ENCODE measurements at places on chromosomes 12 and 14. TPM values are rescaled to one million over a fixed set of nuclear protein-coding genes. Genes with fewer than 3 reads are reported as not detected.

NDUFA9 gene
- total RNA-seq = 81.4 TPM

KIF5A gene
- total RNA-seq = 4.5 TPM

SLC15A4 gene
- 17.4 TPM for total RNA-seq

GYS2 gene
- total RNA-seq = not detected

DIO3 gene
- total RNA-seq = 0.83 TPM

DNA sequence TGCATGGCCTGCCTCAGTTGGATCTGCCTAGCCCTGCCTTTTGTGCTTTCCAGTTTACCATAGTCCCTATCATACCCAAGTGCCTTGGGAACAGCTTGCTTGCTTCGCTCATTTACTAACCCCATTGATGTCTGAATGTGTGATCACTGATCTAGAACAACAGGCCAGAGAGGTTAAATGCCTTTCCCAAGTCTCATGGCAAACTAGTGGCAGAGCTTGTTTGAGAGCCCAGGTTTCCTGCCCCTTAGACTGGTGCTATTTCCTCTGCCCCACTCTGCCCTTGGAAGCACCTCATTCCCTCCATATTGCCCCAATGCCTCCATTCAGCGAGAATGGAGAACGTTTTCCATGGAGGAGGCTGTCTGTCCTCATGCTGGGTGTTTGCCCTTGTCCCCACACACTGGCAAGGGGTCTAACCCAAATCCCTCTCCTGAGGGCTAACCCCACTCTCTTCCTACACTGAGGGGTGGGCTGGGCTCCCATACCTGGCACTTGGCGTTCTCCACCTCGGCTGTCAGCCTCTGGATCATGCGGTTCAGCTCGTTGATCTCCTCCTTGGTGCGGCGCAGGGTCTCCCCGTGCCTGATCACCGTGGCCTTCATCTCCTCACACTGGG is 19.8 kb downstream of the KRT7 start:
- H3K36me3 ChIP-seq = no peaks in the 10 kb centered on the region
- H3K27me3 ChIP-seq = no peaks in the 10 kb centered on the region
- H3K4me1 ChIP-seq = peaks cover 11% of the 10 kb centered on the region
- no peak for DNase-seq
- no peak overlapping the region for H3K4me3 ChIP-seq

DNA sequence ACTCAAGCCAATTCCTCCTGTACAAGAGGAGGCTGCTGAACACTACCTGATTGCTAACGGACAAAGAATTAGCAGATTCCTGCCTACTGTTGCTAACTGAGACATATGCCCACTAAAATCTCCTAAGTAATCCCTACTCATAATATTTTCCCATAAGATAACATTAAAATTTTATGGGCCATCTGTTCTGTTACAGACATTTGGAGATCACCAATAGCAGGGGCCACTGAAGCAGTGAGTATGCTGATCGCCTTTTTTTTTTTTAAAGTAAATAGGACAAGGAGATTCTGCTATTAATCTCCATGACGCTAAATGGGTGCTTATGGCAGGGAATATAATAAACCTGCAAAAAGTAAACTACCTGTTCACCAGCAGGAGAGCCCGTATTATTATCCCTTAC is 292.9 kb downstream of the MED13L start:
- peaks cover 36% of the 10 kb centered on the region for H3K36me3 ChIP-seq
- DNase-seq = no peak

- H3K27me3 ChIP-seq = no peaks in the 10 kb centered on the region
- no peaks in the 10 kb centered on the region for H3K4me1 ChIP-seq
- H3K4me3 ChIP-seq = no peak overlapping the region
- DNase-seq = no peak
These were observed 122.8 kb upstream of the PDE3A start for GRCh38 chr12:20245491-20245890.

GRCh38 chr14:34227834-34228649 is 234.0 kb downstream of the SPTSSA start:
- peak; percentile 68 for DNase-seq
- H3K36me3 ChIP-seq = no peaks in the 10 kb centered on the region
- H3K27me3 ChIP-seq = no peaks in the 10 kb centered on the region
- no peak overlapping the region for H3K4me3 ChIP-seq
- H3K4me1 ChIP-seq = no peaks in the 10 kb centered on the region

- no peak overlapping the region for H3K27ac ChIP-seq
- no peak overlapping the region for H3K4me3 ChIP-seq
- H3K27me3 ChIP-seq = no peaks in the 10 kb centered on the region
- no peaks in the 10 kb centered on the region for H3K4me1 ChIP-seq
- no peaks in the 10 kb centered on the region for H3K36me3 ChIP-seq
These were observed 608.6 kb downstream of the DIO2 start for GRCh38 chr14:79602742-79603141.

- no peaks in the 10 kb centered on the region for H3K27me3 ChIP-seq
- no peak overlapping the region for H3K27ac ChIP-seq
- H3K4me1 ChIP-seq = no peaks in the 10 kb centered on the region
- no peak overlapping the region for H3K4me3 ChIP-seq
- no peaks in the 10 kb centered on the region for H3K36me3 ChIP-seq
- no peak for DNase-seq
These were observed 148.4 kb upstream of the FKBP4 start for GRCh38 chr12:2646341-2646740.

GRCh38 chr14:32211068-32211404 is 8.0 kb upstream of the RNU6-8 start:
- no peaks in the 10 kb centered on the region for H3K27me3 ChIP-seq
- DNase-seq = no peak
- H3K4me1 ChIP-seq = no peaks in the 10 kb centered on the region
- no peak overlapping the region for H3K27ac ChIP-seq
- H3K4me3 ChIP-seq = no peak overlapping the region
- H3K36me3 ChIP-seq = no peaks in the 10 kb centered on the region

GRCh38 chr14:95314609-95315008 is 5.1 kb downstream of the CLMN start:
- peaks cover 12% of the 10 kb centered on the region for H3K4me1 ChIP-seq
- no peak overlapping the region for H3K27ac ChIP-seq
- H3K27me3 ChIP-seq = no peaks in the 10 kb centered on the region
- no peak overlapping the region for H3K4me3 ChIP-seq
- peak; percentile 43 for DNase-seq

DNA sequence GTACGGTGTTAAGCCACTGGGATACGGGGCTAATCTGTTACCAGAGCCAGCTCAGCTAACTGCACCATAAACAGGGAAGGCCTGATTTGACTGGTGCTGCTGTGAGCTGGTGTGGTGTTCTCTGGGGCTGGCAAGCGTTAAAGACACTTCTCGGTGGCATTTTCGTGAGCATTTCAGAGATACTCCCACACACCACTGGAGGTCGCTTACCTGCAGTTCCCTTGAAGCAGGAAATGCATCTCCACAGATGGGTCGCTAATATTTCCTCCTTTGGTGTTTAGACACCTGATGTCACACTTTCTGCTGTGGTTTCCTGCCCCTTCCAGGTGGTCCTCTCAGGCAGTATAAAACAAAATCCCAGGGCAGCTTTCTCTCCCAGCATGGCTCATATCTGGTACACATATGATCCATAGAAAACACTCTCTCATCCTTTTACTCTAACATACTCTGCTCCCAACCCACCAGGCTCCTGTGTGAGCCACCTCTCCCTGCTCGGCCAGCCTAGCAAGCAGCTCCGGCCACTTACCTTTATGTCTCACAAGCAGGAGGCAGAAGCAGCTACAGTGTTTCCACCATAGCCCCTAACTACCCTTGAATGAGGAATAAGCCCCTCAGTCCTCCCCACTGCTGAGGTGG is 129.9 kb upstream of the GRIN2B start:
- H3K4me1 ChIP-seq = no peaks in the 10 kb centered on the region
- H3K36me3 ChIP-seq = no peaks in the 10 kb centered on the region
- H3K27ac ChIP-seq = no peak overlapping the region

- no peak overlapping the region for H3K27ac ChIP-seq
- H3K36me3 ChIP-seq = no peaks in the 10 kb centered on the region
- DNase-seq = no peak
- peaks cover 3% of the 10 kb centered on the region for H3K27me3 ChIP-seq
- H3K4me3 ChIP-seq = no peak overlapping the region
These were observed 35.6 kb upstream of the RBM19 start for GRCh38 chr12:114001511-114002340.

DNA sequence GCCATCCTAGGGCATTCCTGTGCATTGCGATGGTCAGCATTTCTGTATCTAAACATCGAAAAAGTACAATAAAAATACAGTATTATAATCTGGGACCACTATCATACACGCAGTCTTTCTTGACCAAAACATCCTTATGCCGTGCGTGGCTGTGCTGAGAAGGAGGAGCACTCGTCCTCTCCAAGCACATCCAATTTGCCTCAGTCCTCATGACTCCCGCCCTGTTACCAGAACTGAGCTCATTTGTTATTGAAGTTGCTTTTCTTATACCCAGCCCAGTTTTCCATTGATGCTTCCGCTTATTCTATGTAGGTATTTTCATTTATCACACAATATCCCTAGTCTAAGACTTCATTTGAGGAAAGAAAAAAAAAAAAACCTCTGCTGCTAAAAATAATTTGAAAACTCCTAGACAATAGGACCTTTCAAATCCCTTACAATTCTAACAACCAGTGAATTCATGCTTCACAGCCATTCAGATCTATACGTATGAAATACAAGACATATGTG is 236.9 kb upstream of the PLEKHG7 start:
- H3K27me3 ChIP-seq = no peaks in the 10 kb centered on the region
- H3K4me3 ChIP-seq = no peak overlapping the region
- no peak for DNase-seq

GRCh38 chr12:53676656-53677015 is 753 bp upstream of the ATP5MC2 start:
- peak overlapping the region; percentile 89 for H3K27ac ChIP-seq
- peak; percentile 50 for DNase-seq
- H3K27me3 ChIP-seq = no peaks in the 10 kb centered on the region
- no peaks in the 10 kb centered on the region for H3K36me3 ChIP-seq
- peaks cover 15% of the 10 kb centered on the region for H3K4me1 ChIP-seq

DNA sequence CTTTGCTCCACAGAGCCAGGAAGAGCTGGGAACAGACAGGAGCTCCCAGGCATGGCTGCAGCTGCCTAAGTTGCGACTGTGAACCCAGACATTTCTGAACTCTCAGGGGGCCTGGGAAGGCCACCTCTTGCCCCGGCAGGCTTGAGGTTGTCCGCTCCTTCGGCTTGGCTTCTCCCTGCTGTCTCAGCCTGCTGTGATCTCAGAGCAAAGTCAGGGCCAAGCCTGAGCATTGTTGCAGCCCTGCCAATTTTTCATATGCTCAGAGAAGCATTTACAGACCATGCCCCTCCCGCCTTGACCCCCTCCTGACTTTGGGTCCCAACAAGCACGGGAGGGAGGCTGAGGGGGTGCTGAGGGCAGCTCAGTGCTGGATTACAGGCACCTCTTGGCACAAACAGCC is 1439.1 kb upstream of the FLRT2 start:
- H3K4me1 ChIP-seq = no peaks in the 10 kb centered on the region
- no peak overlapping the region for H3K4me3 ChIP-seq
- no peak for DNase-seq
- H3K36me3 ChIP-seq = no peaks in the 10 kb centered on the region
- H3K27me3 ChIP-seq = no peaks in the 10 kb centered on the region
- H3K27ac ChIP-seq = no peak overlapping the region
